ENCODE measurements at places on chromosomes 6 and 20.

DNA sequence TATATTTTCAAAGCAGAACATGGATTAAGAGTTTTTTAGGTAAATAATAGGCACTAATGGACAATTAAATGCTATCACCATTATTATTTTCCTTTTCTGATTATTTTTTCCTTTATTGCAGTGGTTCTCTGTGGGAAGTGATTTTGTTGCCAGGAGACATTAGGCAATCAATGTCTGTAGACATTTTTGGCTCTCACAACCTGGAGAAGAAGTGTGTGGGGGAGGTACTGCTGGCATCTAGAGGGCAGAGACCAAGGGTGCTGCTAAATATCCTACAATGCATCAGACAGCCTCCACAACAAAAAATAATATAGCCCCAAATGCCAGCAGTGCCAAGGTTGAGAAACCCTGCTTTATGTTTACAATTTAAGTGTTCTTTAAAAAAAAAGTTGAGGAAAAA lies 8.3 kb downstream of the IFNGR1 start:
- DNase-seq: no peak

GRCh38 chr20:52724541-52724940 lies 247.6 kb upstream of the TSHZ2 start:
- DNase-seq: no peak

GRCh38 chr6:125104425-125104824 lies 49.1 kb upstream of the TPD52L1 start:
- DNase-seq: no peak

- DNase-seq: no peak
Observed at GRCh38 chr6:13877051-13877450, 47.7 kb upstream of the RNF182 start.

DNA sequence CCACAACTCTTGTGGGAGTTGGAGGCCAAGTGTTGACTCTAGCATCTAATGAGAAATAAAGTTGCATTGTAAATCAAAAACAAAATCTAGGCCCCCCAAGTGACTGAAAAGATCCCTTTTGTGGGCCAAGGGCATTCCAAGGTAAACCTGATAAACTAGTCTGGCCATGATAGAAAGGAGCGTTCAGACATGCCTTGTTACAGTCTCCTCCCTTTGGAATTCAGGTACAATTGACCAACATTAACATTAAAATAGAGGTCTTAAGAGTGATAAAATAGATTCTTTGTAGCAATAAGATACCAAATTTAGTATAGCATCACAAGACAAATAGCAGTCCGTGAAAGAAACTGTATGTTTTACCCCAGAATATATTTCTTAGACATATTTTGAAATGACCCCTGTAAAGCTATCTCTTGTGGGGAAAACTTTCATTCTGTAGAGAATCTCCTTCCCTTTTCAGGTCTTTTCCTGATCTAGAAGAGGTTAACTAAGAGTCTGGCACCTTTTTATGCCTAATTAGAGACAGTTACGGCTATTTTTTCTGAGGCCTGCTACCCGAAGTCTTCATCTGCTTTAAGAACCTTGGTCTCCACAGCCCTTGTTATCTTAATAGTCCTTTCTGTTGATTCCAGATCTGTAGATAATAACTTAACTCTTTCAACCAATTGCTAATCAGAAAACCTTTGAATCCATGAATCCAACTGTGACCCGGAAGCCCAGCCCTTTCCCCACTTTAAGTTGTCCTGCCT lies 495.4 kb upstream of the MMS22L start:
- no peak for DNase-seq

DNA sequence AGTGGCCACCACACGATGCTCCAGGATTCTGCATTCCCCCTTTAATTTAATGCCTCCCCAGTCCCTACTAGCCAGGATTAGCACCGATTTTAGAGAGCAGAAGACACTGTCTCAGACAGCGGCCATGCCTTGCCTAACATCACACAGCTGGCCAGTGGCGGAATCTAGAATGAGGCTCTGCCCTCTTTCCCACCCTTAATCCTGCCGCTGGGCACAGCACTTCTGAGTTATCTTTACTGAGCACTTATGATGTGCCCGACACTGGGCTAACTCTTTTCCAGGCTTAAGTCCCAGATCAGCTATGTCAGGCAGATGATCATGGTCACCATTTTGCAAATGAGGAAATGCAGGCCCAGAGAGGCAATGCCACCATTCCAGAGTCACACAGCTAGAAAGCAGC lies 5.6 kb upstream of the BPIFA2 start:
- no peak for DNase-seq

- no peak for DNase-seq
Observed at GRCh38 chr20:23631981-23632710, 5.6 kb downstream of the CST3 start.

- no peak for DNase-seq
Observed at GRCh38 chr6:63649847-63650265, 14.3 kb downstream of the PHF3 start.

All from T1000 (cell line).